ENCODE measurements at places on chromosomes 16 and 17. TPM values are rescaled to one million over a fixed set of nuclear protein-coding genes. Genes with fewer than 3 reads are reported as not detected.

The KRTAP9-4 gene
- not detected for total RNA-seq

The KCNH6 gene
- not detected for total RNA-seq

- no peak for ATAC-seq
Observed at GRCh38 chr16:80909720-80910119, 97.0 kb downstream of the CMC2 start.

DNA sequence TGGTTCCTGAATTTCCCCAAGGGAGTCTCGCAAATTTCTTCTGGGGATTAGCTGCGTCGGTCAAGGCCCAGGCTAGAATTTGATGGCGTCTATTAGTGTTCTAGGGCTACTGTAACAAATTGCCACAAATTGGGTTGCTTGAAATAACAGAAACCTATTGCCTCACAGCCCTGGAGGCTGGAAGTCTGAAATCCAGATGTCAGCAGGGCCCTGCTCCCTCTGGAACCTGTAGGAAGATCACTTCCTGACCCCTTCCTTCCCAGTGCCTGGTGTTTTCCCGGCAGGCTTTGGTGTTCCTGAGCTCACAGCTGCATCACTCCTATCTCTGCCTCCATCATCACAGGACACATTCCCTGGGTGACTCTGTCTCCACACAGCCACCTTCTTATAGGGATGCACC lies 24.4 kb downstream of the DHRS7C start:
- no peak for ATAC-seq
